ENCODE measurements at places on chromosomes 3 and 15. TPM values are rescaled to one million over a fixed set of nuclear protein-coding genes. Genes with fewer than 3 reads are reported as not detected.

- H3K27me3 ChIP-seq: no peaks in the 10 kb centered on the region
- DNase-seq: peak; percentile 50
- no peaks in the 10 kb centered on the region for H3K36me3 ChIP-seq
- H3K4me3 ChIP-seq: no peak overlapping the region
These were observed 65.0 kb downstream of the FRMD4B start for GRCh38 chr3:69320871-69321271.

GRCh38 chr3:71104121-71104541 lies 479.4 kb downstream of the FOXP1 start:
- peaks cover 79% of the 10 kb centered on the region for H3K4me1 ChIP-seq
- H3K36me3 ChIP-seq: no peaks in the 10 kb centered on the region
- no peak overlapping the region for H3K4me3 ChIP-seq
- peak overlapping the region; percentile 0 for H3K27ac ChIP-seq

GRCh38 chr15:33508703-33509102 lies 197.9 kb downstream of the RYR3 start:
- no peak overlapping the region for H3K27ac ChIP-seq
- no peaks in the 10 kb centered on the region for H3K36me3 ChIP-seq
- no peaks in the 10 kb centered on the region for H3K4me1 ChIP-seq
- no peak for DNase-seq

GRCh38 chr3:128867200-128868125 lies 12.0 kb upstream of the ACAD9 start:
- DNase-seq: no peak
- no peaks in the 10 kb centered on the region for H3K27me3 ChIP-seq
- peaks cover 16% of the 10 kb centered on the region for H3K4me1 ChIP-seq
- no peak overlapping the region for H3K27ac ChIP-seq
- H3K4me3 ChIP-seq: no peak overlapping the region

GRCh38 chr3:69872783-69873378 lies 126.7 kb upstream of the SAMMSON start:
- no peaks in the 10 kb centered on the region for H3K27me3 ChIP-seq
- H3K4me1 ChIP-seq: peaks cover 79% of the 10 kb centered on the region
- peak overlapping the region; percentile 62 for H3K27ac ChIP-seq
- no peak for DNase-seq

DNA sequence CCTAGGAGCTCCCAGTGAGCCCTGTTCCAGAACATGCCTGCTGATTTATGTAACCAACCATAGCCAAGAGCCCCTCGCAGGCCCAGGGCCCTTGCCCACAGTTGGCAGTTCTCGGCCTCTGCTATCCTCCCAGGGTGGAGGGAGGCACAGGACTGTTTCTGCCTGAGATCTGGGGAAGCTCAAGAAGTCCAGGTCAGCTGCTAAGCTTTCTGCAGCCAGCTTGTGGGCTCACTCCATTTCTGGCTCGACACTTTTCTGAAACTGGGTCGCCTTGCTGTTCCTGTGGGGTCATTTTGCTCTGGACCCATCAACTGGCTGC lies 72.5 kb upstream of the HERC1 start:
- H3K27me3 ChIP-seq: no peaks in the 10 kb centered on the region
- peak overlapping the region; percentile 9 for H3K27ac ChIP-seq
- H3K36me3 ChIP-seq: peaks cover 9% of the 10 kb centered on the region
- DNase-seq: no peak
- H3K4me3 ChIP-seq: no peak overlapping the region

DNA sequence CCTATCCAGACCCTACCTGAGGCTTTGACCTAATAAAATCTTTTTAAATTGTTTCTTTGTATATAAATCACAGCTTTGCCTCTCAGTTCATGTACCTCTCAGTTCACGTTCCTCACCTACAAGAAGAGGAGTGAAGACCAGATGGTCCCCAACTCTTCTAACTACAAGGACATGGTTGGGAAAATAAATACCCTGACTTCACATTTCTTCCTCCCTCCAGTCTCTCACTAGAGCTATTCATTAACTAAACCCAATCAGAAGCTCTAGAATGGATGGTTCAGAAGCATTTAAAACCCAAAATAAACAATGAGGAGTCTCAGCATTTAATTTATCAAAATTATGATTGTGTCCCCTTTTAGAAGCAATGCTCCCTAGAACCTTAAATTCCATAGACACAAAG lies 97.3 kb upstream of the AGTR1 start:
- no peak overlapping the region for H3K27ac ChIP-seq
- H3K4me1 ChIP-seq: no peaks in the 10 kb centered on the region
- DNase-seq: no peak

DNA sequence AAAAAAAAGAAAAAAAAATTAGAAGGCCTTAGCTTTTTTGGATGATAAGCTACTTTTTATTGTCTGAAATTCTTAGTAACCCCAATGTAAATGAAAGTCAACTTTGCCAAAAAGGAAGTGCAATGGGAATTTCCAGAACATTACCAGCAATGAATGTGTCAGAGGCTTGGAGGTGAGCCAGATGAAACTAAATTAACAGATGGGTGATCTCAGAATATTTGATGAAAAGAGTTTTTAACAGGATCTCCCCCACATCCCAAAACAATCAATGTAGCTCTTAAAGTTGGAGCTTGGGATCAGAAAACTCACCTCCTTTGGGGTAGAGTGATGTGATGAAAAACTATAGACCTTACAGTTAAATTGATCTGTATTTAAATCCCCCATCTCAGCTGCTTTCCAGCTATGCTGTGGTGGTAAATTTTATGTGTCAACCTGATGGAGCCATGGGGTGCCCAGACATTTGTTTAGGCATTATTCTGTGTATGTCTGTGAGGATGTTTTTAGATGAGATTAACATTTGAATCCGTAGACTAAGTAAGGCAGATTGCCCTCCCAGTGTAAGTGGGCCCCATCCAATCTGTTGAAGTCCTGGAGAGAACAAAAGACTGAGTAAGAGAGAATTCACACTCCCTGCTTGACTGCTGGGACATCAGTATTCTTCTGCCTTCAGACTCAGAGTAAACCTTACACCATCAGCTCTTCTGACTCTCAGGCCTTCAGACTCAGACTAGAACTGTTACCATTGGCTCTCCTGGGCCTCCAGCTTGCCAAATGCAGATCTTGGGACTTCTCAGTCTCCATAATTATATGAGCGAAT lies 84.3 kb upstream of the TNFSF10 start:
- H3K27me3 ChIP-seq: no peaks in the 10 kb centered on the region
- DNase-seq: no peak
- H3K27ac ChIP-seq: peak overlapping the region; percentile 45
- peaks cover 14% of the 10 kb centered on the region for H3K4me1 ChIP-seq
- no peaks in the 10 kb centered on the region for H3K36me3 ChIP-seq
- no peak overlapping the region for H3K4me3 ChIP-seq

DNA sequence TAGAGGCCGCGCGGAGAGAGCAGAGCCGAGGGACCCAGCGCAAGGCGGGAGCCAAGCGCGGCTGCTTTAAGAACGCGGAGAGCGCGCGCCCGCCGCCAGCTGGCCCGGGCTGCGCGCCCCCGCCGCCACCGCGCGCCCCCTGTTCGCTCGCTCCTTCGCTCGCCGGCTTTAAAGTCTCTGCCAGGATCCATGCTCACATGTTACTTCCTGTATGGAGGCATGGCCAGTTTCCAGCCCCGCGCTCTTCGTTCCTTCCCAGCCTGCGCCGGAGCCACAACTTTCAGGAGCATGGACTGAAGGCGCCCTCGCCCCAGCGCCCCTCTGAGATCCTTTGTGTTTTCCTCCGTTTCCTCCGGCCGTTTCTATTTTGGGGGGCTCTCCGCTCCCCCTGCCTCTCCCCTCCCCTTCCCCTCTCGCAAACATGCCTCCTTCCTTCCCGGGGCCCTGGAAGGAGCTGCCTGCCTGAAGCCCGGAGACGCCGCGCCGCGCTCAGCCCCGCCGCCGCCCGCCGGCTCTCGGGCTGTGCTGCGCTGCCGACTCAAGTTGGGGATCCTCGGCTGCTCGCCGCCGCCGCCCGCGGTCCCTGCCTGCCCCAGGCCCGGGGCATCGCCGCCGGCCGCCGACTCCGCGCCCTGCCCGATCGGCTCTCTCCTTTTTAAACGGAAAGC lies at the start of gene PTPRG:
Gene PTPRG, plus strand, starts transcription at position 198 of the 668 bp plus-strand sequence. CDS start 717 bp downstream, outside the sequence.
- DNase-seq: peak; percentile 91
- H3K36me3 ChIP-seq: no peaks in the 10 kb centered on the region
- peak within 1 kb of the TSS; percentile 85 for H3K4me3 ChIP-seq
- H3K4me1 ChIP-seq: peaks cover 70% of the 10 kb centered on the region
- H3K27me3 ChIP-seq: no peaks in the 10 kb centered on the region

The SOX14 gene
- total RNA-seq: not detected

The TLR9 gene
- 0.66 TPM for total RNA-seq
